Retinal pigment epithelial cell (primary cell): ENCODE measurements at places on chromosomes 13 and 19.

GRCh38 chr13:79646880-79647279 is 165.9 kb downstream of the NDFIP2 start:
- DNase-seq, result no peak

- no peak for DNase-seq
Observed at GRCh38 chr19:10508707-10509106, 5.6 kb upstream of the KEAP1 start.

- no peak for DNase-seq
Observed at GRCh38 chr13:78806457-78806856, 147.5 kb upstream of the OBI1 start.

GRCh38 chr13:76019421-76020044 is 383.4 kb downstream of the LMO7 start:
- DNase-seq, result no peak

- DNase-seq, result no peak
Observed at GRCh38 chr19:5360003-5360780, 19.6 kb upstream of the PTPRS start.

DNA sequence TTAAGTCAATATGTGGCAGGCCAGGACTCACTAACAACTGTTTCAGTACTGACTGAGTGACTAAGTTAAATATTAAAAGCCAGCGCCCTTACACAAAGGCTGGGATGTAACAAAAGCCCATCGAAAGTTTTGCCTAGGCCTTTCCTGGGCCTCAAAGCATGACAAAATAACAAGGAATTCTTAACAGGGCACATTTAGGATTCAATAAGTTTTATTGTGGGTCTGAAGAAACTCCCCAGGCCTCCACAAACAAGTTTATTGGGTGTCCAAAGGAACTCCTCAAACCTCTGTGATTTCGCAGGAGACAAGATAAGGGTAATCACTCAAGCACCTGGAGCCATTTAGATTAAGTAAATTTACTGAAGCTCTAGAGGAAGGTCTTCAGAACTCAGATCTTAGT is 130.7 kb upstream of the SGCG start:
- no peak for DNase-seq

GRCh38 chr13:99498171-99499161 is 2.8 kb upstream of the TM9SF2 start:
- peak; percentile 94 for DNase-seq

GRCh38 chr19:57888560-57889231 is at the start of gene ZNF814:
ZNF814 (minus strand) TSS chr19:57889037; CDS start chr19:57888802, 235 bp downstream.
- peak; percentile 59 for DNase-seq

GRCh38 chr19:47032171-47032811 is 12.7 kb downstream of the NPAS1 start:
- no peak for DNase-seq

DNA sequence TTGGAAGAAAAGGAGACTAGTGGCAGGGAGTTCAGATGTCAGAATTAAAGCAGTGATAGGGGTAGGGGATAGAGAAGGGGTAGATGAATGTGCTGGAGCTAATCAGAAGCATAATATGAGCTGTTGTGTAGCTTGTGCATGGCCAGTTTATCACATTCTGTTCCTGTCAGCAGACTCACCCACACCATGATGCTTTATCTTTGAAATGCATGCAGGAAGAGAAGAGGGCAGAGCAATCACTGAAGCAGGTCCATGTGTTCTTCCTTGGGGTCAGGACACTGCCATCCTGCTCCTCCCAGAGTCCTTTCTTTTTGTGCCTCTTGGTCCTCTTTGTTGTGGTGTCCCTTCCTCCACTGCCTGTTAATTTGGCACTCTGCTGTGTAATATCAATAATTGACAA is 5.8 kb downstream of the CHAMP1 start:
- no peak for DNase-seq
